NCI-H2107 (cell line): ENCODE measurements at places on chromosomes 2 and 18.

DNA sequence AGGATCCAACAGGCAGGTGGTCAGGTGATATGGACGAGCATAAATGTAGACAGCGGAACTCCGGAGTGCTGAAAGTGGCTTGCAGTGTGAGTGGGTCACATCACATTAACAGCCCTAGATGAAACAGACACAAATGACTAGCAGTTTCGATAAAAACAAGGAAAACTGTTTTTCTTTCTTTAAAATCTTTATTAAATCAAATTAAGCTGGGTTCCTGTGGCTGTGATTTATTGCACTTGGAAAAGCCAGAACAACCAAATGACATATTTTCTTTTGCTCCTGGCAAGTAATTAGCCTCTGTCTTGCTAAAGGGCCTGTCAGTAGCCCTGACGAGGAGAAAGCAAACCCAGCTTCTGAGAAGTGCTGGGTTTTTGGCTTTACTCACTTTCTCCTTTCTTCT, 152.9 kb upstream of the DDX18 start:
- no peak for DNase-seq

- no peak for DNase-seq
Observed at GRCh38 chr2:168278424-168278888, 31.1 kb upstream of the STK39 start.

GRCh38 chr2:174607989-174608865, 10.6 kb upstream of the WIPF1 start:
- DNase-seq, result no peak

DNA sequence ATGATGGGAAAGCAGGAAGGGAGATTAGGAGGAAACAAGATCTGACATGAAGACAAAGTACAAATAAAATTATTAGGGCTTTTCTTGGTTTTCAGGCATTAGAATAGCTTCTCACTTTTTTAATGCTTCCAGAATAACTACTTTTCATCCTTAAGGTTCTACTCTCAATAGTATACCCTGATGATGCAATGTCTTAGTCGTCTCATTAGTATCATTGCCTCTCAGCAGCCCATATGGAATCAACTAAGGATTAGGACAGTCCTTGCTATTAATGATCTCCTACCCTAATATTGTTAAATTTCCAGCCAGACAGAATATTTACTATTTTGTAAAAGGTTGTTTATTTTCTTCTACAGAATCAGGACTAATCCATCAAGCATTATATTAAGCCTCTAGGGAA, 55.9 kb downstream of the RELCH start:
- DNase-seq, result no peak

- DNase-seq, result no peak
Observed at GRCh38 chr2:234764372-234764771, 187.4 kb upstream of the SH3BP4 start.

GRCh38 chr2:214507032-214507431, 96.2 kb downstream of the VWC2L start:
- no peak for DNase-seq

DNA sequence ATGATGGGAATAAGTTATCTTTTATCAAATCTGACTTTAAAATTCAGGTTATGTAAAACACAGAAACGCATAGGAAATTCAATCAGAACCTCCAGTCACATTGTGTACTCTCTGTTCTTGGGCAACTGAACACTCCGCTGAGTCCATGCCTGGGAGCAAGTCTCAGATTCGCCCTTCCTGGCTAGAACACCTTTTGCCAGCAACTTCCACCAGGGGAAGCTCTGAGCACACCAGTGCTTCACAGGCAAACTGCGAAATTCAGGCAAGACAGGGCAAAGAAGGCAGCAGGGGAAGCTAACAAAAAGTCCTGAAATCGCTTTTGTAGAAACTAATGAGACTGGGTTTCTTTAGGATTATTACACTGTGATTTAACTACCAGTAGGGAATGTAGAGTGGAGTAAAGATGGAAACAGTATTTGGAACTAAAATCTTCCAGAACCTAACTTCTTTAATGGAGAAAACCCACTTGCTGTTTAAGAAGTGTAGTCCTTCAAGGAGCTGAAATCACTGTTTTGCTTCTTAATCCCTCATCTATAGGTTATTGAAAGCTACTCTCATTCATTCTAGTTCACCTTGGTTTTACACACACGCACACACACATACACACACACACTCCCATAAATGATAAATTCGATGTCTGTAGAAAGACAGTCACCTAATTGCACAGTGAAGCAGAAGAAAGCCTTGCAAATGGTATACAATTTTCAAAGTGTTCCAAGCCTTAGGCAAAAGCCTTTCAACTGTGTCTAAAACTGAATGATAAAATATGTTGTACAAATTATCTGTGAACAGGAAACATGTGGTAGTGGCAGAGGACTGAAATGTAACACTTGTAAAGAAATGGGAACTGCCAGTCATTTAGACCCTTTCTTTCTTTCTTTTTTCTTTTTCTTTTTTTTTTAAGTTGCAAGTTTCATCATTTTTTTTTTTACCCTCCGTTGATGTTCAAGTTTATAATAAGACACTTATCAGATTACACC, 214.5 kb downstream of the TMEM182 start:
- no peak for DNase-seq

DNA sequence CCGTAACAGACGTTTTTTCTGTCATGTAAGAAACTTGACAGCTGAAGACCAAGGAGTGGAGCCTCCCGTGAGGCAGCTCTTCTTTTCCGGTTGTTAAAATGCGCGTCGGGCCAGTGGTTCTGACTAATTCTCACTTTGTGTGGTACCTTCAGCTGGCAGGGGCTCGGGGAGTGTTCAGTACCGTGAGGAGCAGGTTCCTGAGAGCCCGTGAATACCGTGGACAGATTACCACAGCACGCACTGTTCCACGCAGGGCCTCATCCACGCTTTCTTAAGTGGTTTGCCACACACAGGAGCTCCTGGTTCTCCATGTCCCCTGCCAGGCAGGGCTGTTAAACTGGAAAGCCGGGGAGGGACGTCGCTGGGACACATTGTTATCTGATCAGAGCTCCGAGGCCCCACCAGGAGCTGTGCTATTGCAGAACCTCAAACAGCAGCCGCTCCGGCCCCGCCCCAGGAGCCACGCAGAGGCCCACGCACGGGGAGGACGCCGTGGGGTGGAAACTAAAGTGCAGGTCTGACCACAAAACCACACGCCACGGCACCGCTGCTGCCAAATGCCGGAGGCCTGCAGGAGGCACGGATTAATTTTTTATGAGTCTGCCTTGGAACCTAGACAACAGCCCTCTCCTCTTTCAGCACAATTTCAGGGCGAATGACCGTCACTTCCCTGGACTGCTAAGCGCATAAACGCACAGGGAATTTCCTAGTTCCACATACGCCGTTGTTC, 43.3 kb downstream of the NFATC1 start:
- DNase-seq, result no peak

- DNase-seq, result no peak
Observed at GRCh38 chr2:206983161-206983859, 44.0 kb downstream of the CPO start.

GRCh38 chr2:30341500-30342267, 105.4 kb upstream of the LCLAT1 start:
- no peak for DNase-seq

GRCh38 chr2:85854166-85854509, 34.7 kb downstream of the ST3GAL5 start:
- no peak for DNase-seq

DNA sequence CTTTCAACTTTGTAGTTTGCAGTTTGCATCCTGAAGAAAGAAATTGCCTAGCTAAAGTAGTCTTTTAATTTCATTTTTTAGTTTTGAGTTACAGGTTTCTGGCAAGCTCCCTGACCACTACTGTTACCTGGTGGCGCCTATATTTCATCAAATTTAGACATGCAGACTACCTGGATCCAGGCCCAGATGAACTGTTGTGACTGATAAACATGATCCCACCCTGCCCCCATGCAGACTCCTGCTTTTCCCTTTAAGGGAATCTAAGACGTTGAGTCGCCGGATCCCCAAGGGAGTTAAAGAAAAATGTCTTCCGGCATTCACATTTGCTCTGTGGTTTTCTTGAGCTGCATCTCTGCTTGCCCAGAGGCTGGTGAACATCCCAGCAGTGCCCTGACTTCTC, 22.2 kb downstream of the METAP1D start:
- DNase-seq, result peak; percentile 2

DNA sequence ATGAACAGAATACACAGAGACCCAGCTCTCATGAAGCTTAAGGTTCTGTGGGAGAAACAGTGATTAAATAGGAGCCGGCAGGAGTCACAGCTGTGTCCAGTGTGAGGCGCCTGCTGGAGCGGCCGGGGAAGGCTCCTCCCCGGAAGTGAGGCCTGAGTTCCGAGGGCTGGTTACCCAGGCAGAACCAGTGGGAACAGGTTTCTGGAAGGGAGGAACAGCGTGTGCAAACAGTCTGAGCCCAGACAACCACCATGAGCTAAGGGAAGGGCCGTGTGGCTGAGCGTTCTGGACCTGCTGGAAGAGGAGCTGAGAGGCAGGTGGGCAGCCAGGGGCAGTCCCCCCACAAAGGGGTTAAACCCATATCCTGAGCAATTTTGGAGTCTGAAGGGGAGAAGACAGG, 26.0 kb upstream of the NPAS2 start:
- no peak for DNase-seq

DNA sequence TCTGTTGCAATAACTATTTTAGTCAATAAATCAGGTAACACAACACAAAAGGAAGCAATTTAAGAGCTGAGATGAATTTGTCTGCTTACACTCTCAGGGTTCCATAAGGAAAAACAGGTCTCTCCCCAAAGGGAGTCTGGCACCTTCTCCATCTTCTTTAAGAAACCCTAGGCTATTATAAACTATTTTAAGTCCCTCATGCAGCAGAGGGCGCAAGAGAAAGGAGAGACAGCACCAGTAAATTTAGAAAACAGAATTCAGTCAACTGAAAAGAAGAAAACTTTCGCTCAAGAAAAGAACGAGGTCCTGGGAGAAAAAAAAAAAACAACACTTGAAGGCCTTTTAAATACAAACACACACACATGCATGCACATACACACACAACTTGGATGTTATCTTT, 19.1 kb downstream of the SULT1C4 start:
- DNase-seq, result no peak

GRCh38 chr2:10545556-10545955, 97.4 kb upstream of the ODC1 start:
- DNase-seq, result no peak

DNA sequence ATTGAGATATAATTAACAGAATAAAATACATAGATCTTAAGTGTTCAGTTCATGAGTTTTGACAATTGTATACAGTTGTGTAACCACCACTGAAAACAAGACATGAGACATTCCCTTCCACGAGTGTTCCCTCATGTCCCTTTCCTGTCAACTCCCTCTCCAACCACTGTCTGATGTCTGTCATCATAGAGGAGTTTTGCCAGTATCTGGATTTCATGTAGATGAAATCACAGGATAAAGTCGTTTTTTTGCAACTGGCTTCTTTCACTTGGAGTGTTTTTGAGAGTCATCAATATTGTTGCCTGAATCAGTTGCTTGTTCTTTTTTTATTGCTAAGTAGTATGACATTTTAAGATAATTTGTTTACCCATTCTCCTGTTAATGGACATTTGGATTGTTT, 52.7 kb downstream of the RBMS1 start:
- no peak for DNase-seq
